Upper lobe of left lung (tissue), 6 donors: ENCODE measurements at places on chromosomes 3 and 15.

GRCh38 chr3:157347577-157348303, 88.9 kb upstream of the PTX3 start:
- H3K27ac ChIP-seq, result no peak overlapping the region
- H3K36me3 ChIP-seq, result no peaks in the 10 kb centered on the region
- H3K4me1 ChIP-seq, result no peaks in the 10 kb centered on the region
- no peak overlapping the region for H3K4me3 ChIP-seq

- H3K27ac ChIP-seq, result no peak overlapping the region
- no peaks in the 10 kb centered on the region for H3K36me3 ChIP-seq
- no peaks in the 10 kb centered on the region for H3K27me3 ChIP-seq
- no peak for DNase-seq
- H3K4me1 ChIP-seq, result no peaks in the 10 kb centered on the region
- no peak overlapping the region for H3K4me3 ChIP-seq
Measured at GRCh38 chr3:152497890-152498289, 229.2 kb downstream of the MBNL1 start.

DNA sequence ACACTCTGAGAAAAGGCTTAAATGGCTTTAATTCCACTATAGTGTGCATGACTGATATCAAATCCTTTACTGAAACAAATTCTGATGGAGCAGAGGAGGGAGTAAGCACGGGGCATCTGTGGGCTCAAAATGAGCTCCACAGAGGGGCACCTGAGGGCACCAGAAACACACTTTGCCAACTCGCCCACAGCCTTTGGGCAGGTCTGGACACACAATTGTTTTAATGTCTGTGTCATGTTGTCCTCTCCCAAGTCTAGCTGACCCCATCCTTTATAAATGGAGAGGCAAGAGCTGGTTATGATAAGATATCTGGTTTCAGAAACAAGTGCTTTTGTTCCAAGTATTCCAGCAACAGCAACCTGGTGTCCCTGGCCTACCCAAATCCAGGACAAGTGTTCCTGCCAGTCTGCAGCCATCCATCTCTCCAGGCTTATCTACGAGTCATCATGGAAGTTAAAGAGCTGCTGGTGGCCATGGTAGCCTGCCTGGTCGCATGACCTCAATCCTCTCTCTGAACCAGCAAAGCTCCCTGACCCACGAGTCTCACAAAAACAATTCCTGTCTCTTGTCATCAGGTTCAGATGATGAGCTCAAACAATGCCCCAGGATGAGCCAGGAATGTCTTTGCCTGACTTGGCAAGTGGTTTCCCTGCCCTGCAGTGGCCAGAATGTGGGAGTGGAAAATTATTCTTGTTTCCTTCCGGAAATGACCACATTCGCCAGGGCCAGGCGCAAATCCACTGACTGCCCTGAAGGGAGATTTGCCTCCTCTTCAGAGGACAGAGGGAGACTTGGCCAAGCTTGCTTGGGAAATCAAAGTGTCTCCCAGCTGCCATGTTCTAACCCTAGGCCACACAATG, 64.4 kb upstream of the TPM1 start:
- no peak overlapping the region for H3K27ac ChIP-seq
- no peaks in the 10 kb centered on the region for H3K4me1 ChIP-seq
- no peaks in the 10 kb centered on the region for H3K36me3 ChIP-seq
- DNase-seq, result no peak

- no peaks in the 10 kb centered on the region for H3K27me3 ChIP-seq
- DNase-seq, result no peak
- no peaks in the 10 kb centered on the region for H3K4me1 ChIP-seq
Measured at GRCh38 chr3:148646126-148646665, 51.5 kb upstream of the AGTR1 start.

DNA sequence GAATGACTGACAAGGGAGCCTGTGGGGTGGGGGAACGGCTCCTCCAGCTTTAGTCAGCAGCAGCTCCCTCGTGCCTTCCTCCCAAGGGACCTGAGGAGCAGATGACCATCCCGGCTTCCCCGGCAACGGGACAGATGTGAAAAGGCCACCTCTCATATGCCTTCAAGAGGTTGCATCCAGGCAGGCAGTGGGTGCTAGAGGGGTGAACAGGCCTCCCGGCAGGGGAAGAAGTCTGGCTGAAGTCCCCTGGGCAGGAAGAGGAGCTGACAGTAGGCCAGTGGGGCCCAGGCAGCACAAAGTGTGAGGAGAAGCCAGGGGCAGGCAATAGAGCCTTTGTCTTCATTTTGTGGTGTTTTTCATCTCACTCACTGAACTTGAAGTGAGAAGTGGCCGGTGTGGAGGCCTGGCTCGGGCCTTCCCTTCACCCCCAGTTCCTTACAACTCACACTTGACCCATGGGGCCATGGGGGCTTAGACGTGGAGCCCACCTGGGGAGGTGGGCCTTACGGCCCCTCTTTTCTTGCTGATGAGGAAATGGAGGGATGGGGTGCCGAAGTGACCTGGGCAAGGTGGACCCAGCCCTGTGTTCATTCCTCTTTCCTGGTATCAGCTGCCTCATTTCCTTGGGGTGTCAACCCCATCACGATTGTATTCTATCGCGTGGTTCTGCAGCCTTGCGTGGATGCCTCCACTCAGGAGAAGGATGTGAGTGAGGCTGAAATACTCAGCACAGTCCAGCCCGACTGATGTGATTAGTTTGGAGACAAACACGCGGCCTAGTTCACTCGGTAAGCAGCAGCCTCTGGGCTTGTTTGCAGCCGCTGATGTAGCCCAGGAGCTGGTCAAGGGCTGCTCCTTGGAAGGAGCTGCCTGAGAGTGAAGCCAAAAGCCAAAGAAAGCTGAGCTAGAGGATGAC, 115.5 kb upstream of the ALDH1A3 start:
- no peak for DNase-seq
- H3K27me3 ChIP-seq, result no peaks in the 10 kb centered on the region
- no peak overlapping the region for H3K4me3 ChIP-seq
- no peaks in the 10 kb centered on the region for H3K36me3 ChIP-seq
- no peak overlapping the region for H3K27ac ChIP-seq

DNA sequence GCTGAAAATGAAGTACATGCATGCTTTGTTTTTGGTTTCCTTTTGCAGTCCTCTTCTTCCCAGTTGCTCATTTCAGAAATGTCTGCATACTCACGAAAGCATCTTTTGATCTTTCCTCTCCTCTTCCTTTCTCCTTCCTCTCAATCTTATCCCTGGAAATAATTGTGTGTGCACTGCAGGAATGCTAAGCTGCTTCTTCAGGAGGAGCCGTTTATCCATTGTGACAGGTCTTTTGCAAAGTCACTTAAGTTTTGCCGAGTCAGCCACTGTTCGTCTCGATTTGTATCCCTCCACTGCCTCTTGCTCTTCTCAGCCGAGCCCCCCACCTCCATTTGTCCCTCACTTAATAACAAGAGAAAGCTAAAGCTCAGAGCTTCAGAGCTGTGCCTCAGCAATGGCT, 597.6 kb downstream of the AGBL1 start:
- H3K36me3 ChIP-seq, result no peaks in the 10 kb centered on the region
- no peak for DNase-seq
- H3K27me3 ChIP-seq, result no peaks in the 10 kb centered on the region
- no peaks in the 10 kb centered on the region for H3K4me1 ChIP-seq

DNA sequence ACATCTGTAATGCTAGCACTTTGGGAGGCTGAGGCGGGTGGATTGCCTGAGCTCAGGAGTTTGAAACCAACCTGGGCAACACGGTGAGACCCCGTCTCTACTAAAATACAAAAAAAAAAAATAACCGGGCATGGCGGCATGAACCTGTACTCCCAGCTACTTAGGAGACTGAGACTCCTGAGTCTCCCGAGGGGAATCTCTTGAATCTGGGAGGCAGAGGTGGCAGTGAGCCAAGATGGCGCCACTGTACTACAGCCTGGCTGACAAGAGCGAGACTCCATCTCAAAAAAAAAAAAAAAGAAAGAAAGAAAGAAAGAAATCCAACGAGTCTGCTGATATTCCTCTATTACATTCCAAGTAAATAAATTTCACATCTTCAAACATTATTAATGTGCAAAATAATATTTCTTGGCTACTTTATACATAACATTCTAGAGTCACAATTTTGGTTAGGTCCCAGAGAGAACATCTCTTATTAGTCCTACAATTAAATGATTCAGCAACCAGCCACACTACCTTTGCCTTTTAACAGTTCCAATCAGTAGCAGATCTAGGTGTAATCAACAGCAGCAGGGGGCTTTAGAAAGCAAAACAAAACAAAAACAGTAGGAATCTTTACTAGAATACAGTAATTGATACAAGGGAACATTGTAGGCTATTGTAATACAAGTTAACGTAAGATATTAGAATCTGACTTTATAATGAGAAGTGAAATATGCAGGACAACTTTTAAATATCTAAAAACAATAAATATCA, 195.8 kb downstream of the TBC1D5 start:
- H3K4me1 ChIP-seq, result no peaks in the 10 kb centered on the region
- no peaks in the 10 kb centered on the region for H3K27me3 ChIP-seq
- no peak for DNase-seq
- H3K27ac ChIP-seq, result no peak overlapping the region

- no peaks in the 10 kb centered on the region for H3K4me1 ChIP-seq
- no peaks in the 10 kb centered on the region for H3K27me3 ChIP-seq
- H3K36me3 ChIP-seq, result no peaks in the 10 kb centered on the region
- no peak overlapping the region for H3K27ac ChIP-seq
- no peak for DNase-seq
Measured at GRCh38 chr15:69734699-69735098, 282.1 kb downstream of the RPLP1 start.

- H3K27ac ChIP-seq, result peak overlapping the region; percentile 99
- DNase-seq, result no peak
- H3K27me3 ChIP-seq, result no peaks in the 10 kb centered on the region
Measured at GRCh38 chr3:195443391-195443989, 670 bp upstream of the ACAP2 start.

DNA sequence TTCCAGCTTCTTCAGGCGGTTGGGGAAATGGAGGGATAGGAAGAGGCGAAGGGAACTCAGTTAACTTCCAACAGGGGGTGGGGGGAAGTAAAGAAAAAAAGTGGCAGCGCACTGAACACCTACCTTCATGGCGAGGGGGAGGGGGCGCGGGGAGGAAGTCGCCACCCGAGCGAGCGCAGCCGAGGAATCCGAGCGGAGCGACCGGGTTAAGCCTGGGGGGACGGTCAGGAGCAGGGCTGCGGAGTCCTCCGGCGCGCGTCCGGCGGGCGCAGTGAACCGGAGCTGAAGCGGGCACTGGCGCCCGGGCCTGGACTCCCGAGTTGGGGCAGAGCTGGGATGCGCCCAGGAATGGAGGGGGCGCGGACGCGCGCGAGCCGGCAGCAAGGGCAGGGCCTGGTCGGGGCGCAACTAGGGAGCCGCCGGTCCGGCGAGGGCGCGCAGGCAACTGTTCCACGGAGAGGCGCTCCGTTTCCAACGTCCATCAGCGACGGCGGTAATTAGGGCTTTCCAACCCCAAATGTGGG, at the start of gene WNT5A:
Gene WNT5A (minus strand): TSS at position 450 of the 524 bp plus-strand sequence. CDS start 321 bp downstream, at position 129.
- DNase-seq, result peak; percentile 91
- peak within 1 kb of the TSS; percentile 75 for H3K4me3 ChIP-seq
- peaks cover 19% of the 10 kb centered on the region for H3K4me1 ChIP-seq
- H3K27ac ChIP-seq, result peak within 1 kb of the TSS; percentile 82
- no peaks in the 10 kb centered on the region for H3K36me3 ChIP-seq
- no peaks in the 10 kb centered on the region for H3K27me3 ChIP-seq

GRCh38 chr3:46851364-46852333, 11.6 kb downstream of the MYL3 start:
- peaks cover 5% of the 10 kb centered on the region for H3K4me1 ChIP-seq
- no peak overlapping the region for H3K4me3 ChIP-seq
- no peak overlapping the region for H3K27ac ChIP-seq
- DNase-seq, result peak; percentile 15
- no peaks in the 10 kb centered on the region for H3K27me3 ChIP-seq

GRCh38 chr3:141275973-141276372, 44.3 kb downstream of the PXYLP1 start:
- peaks cover 21% of the 10 kb centered on the region for H3K4me1 ChIP-seq
- H3K4me3 ChIP-seq, result no peak overlapping the region
- no peak overlapping the region for H3K27ac ChIP-seq
- no peak for DNase-seq
- no peaks in the 10 kb centered on the region for H3K27me3 ChIP-seq
- no peaks in the 10 kb centered on the region for H3K36me3 ChIP-seq

DNA sequence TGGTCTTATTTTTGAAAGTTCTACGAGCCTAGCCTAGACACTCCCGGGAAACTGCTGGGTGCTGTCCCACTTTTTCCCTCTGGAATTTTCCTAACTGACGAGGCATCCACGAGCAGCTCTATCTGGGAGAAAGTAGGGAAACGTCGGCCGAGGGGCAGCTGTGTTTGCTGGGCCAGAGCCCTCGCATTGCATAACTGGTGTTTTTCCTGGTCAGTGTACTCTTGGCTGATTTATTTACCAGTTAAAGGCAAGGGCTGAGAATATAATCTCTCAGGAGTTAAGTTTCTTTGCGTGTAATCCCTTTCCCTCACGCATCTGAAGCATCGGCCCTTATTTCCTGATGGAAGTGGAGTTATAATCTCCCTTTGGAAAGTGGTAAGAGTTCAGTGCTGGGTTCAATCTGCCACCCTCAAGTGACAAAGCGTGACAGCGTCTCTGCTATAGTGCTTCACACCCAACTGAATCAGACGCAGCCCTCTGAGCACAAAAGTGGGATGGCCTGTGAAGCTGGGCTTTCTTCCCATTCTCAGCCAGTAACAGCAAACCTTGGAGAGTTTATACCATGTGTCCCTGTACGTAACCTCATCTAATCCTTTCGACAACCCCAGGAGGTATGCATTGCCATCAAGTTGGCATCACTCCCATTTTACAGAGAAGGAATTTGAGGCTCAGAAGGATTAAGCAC, 311.5 kb downstream of the RORA start:
- H3K4me1 ChIP-seq, result peaks cover 9% of the 10 kb centered on the region
- peak overlapping the region; percentile 62 for H3K27ac ChIP-seq
- no peaks in the 10 kb centered on the region for H3K27me3 ChIP-seq
- no peaks in the 10 kb centered on the region for H3K36me3 ChIP-seq

- DNase-seq, result peak; percentile 86
- H3K27me3 ChIP-seq, result no peaks in the 10 kb centered on the region
- H3K4me1 ChIP-seq, result peaks cover 42% of the 10 kb centered on the region
- peak overlapping the region; percentile 78 for H3K4me3 ChIP-seq
Measured at GRCh38 chr3:30607032-30607833, 832 bp downstream of the TGFBR2 start.

DNA sequence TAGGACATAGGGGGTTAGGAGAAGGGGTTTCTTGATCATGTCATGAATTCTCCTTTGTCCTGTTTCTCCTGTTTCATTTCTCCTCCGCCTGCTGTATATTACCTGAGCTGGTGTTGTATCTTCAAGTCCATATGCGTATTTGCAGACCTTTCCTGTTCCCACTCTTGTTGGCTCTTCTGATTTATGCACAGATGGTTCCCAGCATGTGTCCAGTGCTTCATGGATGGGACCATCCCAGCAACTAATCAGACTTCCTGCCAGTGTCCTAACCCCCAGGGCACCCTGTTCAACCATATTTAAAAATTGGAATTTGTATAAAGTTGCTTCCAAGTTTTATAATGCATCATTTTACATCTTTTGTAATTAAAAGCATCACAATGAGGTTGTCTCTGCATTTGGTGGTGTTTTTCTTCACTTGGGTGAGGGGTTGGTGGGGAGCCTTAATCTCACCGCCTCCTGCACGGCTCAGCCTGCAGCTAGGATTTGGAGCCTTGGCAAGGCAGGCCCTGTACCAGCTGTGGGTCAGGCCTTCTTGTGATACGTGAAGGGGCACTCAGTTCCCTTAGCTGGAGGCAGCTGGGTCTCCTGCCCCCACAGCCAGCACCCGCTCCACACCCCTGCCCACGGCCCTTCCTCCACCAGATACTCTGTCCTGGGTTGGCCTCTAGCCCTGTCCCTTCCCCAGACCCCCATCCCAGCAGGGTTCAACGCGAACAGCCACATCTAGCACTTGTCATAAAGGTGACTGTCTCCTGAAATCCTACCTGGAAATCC, 72.0 kb upstream of the BLM start:
- H3K27me3 ChIP-seq, result no peaks in the 10 kb centered on the region
- H3K27ac ChIP-seq, result no peak overlapping the region
- peaks cover 28% of the 10 kb centered on the region for H3K4me1 ChIP-seq
- no peak overlapping the region for H3K4me3 ChIP-seq
